ENCODE measurements at places on chromosomes 2 and 18. TPM values are rescaled to one million over a fixed set of nuclear protein-coding genes. Genes with fewer than 3 reads are reported as not detected.

The CBLN2 gene
- total RNA-seq: not detected

The FOXD4L1 gene
- not detected for total RNA-seq

The ZNF396 gene
- total RNA-seq: not detected

The KLHL41 gene
- not detected for total RNA-seq

The CKAP2L gene
- 0.50 TPM for total RNA-seq

The FHOD3 gene
- total RNA-seq: not detected

The HJURP gene
- total RNA-seq: 0.30 TPM

The CYBRD1 gene
- not detected for total RNA-seq

The GREB1 gene
- 0.57 TPM for total RNA-seq

The DPYSL5 gene
- total RNA-seq: not detected

The CNOT9 gene
- total RNA-seq: 79.3 TPM

- no peak for DNase-seq
Observed at GRCh38 chr2:63192889-63193774, 142.5 kb downstream of the OTX1 start.

DNA sequence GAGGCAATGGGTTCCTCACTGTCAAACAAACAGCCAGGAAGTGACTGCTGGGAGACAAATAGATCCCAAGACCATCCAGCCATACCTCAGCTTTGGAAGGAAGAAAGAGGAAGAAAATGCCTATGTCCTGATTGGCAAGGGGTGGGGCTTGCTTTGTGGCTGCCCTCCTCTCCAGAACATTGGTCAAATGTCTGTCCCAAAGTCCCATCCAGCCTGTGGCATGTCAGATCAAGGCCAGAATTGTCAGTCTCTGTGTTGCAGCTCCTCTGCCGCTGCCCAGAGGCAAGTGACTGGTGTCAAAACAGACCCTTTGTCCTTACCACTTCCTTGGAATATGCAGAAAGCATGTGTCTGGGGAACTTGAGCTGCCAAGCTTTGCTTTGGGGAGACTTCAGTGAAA, 63.0 kb upstream of the SMAD2 start:
- no peak for DNase-seq

DNA sequence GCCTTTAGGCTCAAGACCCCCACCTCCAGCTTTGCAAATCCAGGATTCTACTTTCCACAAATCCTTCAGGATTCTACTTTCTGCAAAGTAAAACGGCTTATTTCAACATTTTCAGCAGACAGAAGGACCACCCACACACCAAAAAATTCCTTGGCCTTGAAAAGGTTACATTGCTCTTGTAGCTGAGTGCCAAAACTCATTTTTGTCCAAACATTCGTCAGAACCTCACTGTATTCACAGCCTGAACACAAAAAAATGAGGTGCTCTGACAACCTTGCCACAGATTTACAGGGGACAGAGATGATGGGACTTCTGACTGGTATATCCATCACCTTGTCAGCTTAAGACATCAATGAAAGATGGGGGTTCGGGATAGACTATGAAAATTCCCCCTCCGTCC, 63.0 kb upstream of the COX7A2L start:
- DNase-seq: no peak

DNA sequence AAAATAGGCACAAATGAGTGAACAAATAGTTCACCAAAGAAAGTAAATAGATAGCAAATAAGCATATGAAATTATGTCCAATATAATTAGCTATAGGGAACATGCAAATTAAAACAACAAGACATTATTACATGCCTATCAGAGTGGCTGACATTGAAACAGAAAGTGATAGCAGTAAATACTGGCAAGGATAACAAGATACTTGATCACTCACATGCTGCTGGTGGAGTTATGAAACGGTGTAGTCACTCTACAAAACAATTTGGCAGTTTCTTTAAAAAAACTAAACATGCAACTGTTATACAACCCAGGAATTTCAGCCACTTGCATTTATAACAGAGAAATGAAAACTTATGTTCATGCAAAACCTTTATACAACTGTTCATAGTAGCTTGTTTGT, 439.2 kb upstream of the ACVR2A start:
- peak; percentile 1 for DNase-seq

GRCh38 chr2:234420408-234420807, 76.5 kb downstream of the ARL4C start:
- DNase-seq: peak; percentile 69

DNA sequence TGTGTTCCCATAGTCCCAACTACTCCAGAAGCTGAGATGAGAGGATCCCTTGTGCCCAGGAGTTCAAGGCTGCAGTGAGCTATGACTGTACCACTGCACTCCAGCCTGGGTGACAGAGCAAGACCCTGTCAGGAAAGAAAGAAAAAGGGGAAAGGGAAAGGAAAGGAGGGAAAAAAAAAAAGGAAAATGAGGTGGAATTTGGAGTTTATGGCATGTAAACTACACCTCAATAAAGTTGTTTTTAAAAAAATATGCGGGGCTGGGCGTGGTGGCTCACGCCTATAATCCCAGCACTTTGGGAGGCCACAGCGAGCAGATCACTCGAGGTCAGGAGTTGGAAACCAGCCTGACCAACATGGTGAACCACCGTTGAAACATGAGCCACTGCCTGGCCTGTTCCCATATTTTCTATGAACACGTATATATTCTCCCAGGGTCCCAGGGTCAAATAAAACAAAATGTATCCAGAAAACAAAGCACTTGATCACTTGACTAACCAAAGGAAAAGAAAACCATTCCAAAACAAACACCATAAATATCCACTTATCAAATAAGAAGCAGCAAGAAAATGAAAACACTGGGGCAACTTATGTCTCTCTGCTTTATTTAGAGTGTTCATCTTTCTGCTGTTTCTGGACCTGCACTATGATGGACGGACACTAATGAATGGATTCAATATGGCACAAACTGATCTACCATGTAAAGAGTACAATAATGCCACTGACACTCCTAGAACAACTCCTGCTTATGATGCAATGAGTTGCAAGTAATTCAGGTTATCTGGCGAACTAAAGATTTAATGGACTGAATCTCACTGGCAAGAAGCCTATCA, 56.8 kb downstream of the ASXL2 start:
- no peak for DNase-seq

- no peak for DNase-seq
Observed at GRCh38 chr18:384897-385296, 115.6 kb downstream of the COLEC12 start.

DNA sequence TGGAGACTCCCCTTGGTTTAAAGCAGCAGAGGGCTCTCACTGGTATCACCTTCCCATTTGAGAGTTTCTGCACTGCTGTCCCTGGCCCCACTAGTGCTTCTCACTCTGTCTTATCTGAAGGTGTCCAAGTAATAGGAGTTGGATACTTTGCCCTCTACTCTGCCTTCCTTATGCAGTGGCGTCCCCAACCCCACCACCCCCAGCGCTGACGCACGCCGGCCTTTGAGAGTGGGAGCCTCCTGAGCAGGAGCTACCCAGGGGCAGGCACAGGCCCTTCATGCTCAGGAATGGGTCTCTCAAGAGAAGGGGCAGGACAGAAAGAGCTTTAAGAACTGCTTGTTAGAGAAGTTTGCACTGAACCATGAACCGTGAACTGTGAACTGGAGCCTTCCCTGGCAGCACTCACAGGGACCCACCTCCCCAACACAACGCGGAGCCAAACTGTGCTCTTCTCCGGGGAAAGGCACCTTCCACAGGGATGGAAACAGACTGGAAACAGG, 3.3 kb downstream of the CIB4 start:
- DNase-seq: no peak

- no peak for DNase-seq
Observed at GRCh38 chr2:56754627-56755026, 570.8 kb downstream of the CCDC85A start.

GRCh38 chr2:160870729-160871465, 289.3 kb upstream of the TANK start:
- DNase-seq: no peak

GRCh38 chr2:31075941-31076590, 62.2 kb downstream of the GALNT14 start:
- no peak for DNase-seq

DNA sequence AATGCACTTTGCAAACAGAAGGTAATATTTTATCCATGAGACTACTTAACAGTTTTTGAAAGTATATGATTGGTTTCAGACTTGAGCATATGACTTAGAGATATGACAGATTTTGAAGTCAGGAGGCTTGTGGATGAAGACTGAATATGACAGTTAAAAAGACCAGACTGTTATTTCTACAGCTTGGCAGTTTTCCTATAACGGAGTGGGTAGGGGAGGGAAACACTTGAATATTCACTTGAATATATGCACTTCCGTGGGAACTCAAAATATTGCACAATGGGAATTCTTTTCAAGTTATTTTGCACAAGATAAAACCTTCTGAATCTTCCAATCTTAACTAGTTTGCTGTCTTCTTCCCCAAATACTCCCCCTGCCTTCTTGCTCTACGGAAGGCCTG, 64.6 kb upstream of the ACKR3 start:
- DNase-seq: no peak

DNA sequence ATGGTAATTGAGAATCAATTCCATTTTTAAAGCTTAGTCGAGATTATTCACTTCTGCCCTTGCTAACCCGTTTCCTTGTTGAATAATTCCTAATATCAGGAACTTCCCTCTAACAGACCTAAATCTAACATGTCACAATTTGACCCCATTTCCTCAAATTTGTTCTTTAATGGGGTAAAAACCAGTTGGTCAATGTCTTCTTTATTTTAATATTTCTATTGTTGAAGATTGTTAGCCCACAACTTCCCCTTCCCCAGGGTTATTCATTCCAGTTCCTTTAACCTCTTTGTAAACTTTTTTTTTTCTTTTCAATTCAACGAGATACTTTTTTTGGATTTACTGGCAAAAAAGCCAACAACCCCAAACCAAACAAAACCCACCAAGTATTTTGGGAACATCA, 7.3 kb downstream of the TNFRSF11A start:
- DNase-seq: no peak

- DNase-seq: no peak
Observed at GRCh38 chr2:182852801-182853200, 13.6 kb downstream of the FRZB start.

- no peak for DNase-seq
Observed at GRCh38 chr2:233029321-233029720, 3.2 kb upstream of the NEU2 start.

- DNase-seq: no peak
Observed at GRCh38 chr2:33051586-33052360, 105.0 kb downstream of the LTBP1 start.

DNA sequence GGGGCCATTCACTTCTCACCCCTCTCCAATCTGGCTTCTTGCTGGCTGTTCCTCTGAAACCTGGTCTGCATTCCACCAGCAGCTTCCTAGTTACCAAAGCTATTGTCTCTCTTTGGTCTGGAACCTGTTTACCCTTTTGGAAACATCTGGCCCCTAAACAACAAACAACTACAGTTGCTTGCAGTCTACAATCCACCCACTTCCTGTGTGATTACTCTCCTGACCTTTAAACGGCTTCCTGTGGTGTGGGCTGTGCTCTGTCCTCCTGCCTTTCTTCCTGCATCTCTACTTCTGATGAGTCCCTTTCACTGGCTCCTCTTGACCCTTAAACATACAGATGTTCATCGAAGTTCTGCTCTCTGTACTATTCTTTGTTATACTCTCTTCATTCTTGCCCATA, 303.8 kb downstream of the TDRD15 start:
- DNase-seq: no peak

GRCh38 chr2:30670453-30670852, 136.8 kb downstream of the CAPN13 start:
- no peak for DNase-seq

- DNase-seq: no peak
Observed at GRCh38 chr2:45932278-45932975, 281.0 kb downstream of the PRKCE start.

GRCh38 chr18:23737578-23737977, 48.3 kb downstream of the LAMA3 start:
- DNase-seq: no peak

DNA sequence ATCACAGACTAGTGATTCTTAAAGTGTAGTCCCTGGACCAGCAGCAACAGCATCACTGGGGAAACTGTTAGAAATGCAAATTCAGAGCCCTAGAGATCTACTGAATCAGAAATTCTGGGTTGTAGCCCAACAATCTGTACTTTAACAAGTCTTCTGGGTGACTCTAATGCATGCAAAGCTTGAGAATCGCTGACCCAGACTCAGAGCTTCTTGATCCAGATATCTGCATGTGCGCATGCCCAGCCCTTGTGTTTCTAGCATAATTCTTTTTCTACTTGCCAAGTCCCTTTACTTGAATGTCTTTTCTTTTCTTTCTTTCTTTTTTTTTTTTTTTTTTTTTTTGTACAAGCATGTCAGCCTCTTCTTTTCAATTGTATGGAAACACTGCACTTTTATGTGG, 60.4 kb downstream of the FIGN start:
- DNase-seq: no peak

- DNase-seq: no peak
Observed at GRCh38 chr2:242063850-242064249, 194.3 kb downstream of the RTP5 start.

GRCh38 chr2:2331881-2332280, 806 bp upstream of the MYT1L start:
- DNase-seq: no peak

- DNase-seq: no peak
Observed at GRCh38 chr2:24734741-24735140, 58.5 kb downstream of the PTRHD1 start.

DNA sequence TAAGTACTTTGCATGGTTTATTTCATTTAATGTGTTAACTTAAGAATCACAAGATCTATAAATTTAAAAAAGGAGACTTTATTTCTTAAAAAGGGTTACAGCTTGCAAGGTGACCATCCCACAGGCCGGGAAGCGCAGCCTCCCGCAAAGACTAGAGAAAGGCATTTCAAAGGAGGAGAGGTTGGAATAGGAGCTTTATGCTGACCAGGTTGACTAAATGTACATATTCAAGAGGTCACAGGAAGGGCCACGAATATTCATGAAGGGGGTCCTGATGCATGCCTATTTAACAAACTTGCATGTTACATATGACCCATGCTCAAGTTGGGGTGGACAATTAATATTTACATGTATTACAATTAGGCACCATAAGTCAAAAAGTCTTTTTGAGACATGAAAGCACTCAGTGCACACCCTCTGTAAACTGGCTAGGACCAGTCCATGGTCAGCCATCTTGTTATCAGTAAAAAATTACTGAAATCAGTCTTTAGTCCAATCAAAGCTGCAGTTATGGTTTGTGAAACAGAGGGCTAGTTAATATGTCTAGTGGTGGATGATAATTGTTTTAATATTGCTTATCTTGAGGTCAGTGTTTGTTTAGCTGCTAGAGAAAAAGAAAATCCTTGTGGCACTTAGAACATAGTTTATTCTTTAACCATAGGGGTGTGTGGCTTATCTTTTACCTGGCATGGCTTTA, 169.3 kb downstream of the KCNE4 start:
- no peak for DNase-seq

DNA sequence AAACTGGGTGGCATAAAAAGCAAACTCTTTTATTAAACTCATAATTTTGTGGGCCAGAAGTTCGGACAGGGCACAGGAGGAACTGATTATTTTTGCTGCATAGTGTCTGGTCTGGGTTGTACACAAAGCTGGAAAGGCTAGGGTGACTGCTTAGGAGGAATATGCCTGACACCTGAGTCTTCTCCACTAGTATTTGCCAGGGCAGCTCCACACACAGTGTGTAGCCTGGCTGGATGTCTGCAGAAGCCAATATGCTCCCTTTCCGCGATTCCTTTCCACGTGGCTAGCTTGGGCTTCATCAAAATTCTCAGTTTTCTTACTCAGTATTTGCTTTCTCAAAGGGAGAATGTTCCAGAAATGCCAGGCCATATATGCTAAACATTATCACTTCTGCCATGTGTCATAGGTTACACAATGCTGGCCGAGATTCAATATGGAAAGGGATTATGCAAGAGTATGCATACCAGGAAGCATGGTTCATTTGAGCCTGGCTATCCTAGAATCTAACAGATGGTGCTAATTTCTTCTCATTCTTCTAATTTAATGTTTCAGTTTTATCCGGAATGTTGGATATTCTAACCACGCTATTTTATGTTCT, 142.7 kb upstream of the DOK6 start:
- no peak for DNase-seq

Data from CD8-positive, alpha-beta T cell (primary cell).